COLO829 (cell line): ENCODE measurements at places on chromosomes 2 and 18.

DNA sequence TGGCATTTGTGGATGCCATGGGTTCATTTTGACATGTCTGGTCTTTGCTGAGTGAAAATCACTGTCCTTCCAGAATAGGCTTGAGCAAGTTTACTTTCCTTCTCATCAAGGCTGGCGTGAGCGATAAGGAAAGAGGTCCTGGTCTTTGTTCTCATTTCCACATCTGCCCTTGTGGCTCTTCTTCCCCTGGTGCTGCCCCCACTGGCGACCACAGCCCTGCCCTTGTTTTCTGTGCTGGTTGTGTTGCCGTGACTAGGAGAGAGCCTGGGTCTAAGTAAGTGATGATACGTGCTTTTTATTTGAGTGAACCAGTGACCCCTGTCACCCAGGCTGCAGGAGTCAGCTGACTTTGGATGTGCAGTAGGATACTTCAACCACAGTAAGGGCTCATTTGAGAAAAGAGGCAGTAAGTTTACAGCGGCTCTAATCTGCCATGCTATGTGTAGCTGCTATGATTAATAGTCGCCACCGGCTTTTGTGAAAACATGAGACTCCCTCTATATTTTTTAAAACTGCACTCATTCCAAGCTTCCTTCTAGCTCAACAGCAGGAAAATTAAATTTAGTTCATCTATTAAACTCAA is 441.7 kb downstream of the RNF144A start:
- no peak for DNase-seq

DNA sequence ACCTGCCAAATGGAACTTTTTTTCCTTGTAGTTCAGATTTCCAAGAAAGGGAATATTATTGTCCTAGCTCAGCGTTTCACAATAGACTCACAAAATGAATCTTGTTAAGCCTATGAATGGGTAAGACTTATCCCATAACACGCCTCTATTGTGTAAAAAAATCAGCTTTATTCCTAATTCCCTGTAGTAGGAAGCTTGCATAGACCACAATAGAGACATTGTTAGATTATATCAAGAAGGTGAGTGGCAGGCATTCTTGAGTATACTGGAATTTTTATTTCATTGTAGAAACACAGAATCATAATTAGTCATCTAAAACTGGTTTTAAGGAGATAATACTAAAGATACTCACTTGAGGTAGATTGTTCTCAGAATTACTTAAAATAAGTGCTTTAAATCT is 46.5 kb upstream of the SLC30A6 start:
- no peak for DNase-seq

GRCh38 chr18:55139836-55140235 is 180.6 kb upstream of the CCDC68 start:
- no peak for DNase-seq

DNA sequence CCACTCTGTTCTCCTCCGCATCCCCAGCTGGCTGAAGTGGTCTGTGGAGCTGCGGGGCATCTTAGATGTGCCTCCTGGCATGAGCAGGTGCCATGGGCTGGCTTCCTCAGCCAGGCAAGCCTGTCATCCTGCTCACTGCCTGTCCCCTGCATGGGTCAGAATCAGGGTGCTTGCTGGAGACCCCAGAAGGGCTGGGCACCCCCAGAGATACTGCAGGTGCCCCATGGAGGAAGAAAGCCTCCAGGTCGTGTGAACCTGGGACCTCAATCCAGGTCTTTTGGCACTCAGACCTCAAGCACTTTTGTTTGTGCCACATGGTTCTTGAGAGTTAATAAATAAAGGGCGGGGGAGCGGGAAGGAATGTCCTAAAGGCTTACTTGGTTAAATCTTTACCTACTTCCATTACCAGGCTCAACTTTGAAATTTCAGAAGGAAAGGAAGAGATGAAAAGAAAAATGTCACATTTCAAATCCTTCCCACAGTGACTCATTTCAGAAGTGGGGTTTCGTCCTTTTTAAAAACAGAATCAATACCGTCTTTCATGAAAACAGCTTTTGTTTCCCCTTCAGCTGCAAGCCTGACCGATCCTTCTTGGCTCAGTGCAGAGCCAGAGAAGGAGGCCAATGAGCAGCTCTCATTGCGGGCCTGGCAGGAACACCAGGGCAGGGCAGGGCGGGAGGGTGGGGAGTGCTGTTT is 69.9 kb downstream of the RHOB start:
- DNase-seq: peak; percentile 93

DNA sequence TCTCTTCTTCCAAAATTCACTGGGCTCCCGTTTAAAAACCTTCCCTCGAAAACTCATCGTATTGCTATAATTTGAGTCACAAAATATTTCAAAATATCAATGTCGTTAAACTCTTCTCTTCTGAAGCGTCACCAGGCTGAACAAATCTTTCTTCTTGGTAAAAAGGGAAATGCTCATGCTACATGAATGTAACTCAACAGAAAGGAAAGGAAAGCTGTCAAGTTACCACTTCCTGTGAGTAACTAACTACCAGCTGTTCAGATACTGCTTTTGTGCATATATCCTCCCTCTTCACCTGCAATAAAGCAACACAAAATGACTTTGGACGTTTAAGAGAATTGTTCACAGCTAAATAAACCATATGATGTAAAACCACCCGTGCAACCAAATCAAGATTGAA is 95.4 kb downstream of the DOCK10 start:
- DNase-seq: no peak

DNA sequence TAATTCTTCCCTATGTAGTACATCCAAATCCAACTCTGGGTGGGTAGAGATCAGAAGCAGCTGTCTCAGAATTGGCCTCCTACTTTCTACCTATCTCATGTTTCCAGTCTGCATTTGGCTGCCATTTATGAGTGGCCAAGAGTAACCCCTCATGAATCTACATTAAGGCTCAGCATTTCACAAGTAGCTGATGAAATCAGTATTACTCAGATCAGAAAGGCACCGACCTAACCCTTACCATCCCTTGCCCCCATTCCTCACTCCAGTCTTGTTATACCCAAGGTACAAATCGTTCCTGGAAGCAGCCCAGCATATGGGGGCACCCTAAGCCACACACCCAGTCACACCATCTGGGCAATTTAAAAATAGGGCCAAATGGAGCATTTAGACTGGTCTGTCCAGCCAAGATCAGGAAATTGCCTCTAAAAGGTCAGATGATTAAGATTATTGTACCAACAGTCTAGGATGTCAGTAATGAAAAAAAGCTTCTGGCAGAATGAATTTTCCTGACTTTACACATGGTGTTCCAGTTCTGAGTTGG is 37.1 kb downstream of the CD28 start:
- no peak for DNase-seq

DNA sequence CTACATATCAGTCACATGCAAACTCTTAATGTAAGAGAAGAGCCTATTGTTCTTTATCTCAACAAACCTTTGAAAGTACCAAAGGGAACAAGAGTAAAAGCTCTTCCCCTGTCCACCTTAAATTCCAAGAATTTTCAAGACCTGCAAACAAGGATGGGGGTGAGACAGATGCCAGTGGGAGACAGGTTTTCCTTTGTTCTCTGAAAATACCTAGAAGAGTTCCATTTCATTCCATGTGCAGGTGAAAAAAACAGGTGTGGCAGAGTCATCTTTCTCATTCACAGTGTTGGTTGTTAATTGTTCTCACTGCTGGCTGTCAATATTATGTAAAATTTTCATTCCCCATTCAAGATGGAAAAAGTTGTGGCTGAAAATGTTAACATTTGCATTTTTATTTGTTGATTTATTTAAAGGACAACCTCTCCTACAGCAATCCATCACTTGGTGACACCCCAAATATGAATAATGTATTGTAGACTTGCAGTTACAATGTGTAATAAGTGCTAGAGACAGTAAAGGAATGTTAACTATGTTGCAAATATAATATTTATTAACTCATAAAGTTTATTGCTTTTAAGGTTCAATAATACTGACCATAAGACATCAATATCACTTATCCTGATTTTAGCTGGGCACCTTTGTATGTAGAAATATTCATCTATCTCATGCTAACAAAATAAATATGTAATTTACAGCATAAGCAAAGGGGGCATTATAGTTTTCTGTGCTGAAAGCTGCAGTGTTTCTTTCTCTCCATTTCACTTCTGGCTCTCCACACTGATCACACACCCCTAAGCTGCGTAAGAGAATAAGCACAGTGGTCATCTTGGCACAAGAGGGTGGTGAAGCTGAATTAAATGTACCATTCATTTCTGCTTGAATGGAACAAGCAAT is 347.0 kb downstream of the KIAA1328 start:
- DNase-seq: no peak

GRCh38 chr18:63299837-63300745 is 19.5 kb downstream of the BCL2 start:
- DNase-seq: no peak

DNA sequence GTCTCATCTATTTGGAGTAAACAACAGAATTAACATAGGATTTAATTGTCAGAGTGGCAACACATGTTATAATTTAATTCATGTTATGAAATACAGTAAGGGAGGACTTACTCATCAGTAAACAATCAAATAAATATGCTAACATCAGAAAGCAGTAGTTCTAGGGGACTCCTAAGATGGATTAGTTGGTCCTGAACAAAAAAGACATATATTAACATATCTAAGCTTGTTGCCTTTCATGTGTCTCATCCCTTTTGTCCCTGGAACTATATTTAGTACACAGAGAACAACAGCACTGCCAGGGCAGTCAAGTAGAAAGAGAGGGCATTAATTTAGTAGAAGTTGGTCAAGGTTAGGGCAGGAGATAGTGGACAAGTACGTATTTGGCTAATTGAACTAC is 117.8 kb upstream of the FZD5 start:
- DNase-seq: no peak

- DNase-seq: no peak
Measured at GRCh38 chr2:239570971-239571520, 170.2 kb upstream of the HDAC4 start.

GRCh38 chr2:233165895-233166661 is 85.4 kb upstream of the ATG16L1 start:
- DNase-seq: peak; percentile 82

GRCh38 chr2:196481324-196481697 is 158.2 kb upstream of the CCDC150 start:
- peak; percentile 44 for DNase-seq

DNA sequence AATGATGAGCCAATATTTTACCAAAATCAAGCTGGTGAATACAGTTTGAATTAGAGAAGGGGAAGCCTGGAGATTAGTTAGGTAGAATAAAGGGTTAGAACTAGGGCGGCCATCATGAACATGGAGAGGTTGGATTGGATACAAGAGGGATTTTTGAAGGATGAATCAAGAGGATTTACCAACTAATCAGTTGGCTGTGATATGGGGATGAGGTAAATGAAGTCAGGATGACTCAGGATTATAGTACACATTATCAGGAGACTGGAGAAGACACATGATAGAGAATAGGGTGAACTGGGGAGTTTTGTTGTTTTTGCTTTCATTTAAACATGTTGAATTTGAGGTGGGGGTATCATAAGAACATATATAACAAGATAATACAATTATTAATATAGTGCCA is 73.8 kb upstream of the PROKR1 start:
- DNase-seq: no peak

GRCh38 chr2:177843188-177843587 is 229.4 kb downstream of the PDE11A start:
- no peak for DNase-seq

DNA sequence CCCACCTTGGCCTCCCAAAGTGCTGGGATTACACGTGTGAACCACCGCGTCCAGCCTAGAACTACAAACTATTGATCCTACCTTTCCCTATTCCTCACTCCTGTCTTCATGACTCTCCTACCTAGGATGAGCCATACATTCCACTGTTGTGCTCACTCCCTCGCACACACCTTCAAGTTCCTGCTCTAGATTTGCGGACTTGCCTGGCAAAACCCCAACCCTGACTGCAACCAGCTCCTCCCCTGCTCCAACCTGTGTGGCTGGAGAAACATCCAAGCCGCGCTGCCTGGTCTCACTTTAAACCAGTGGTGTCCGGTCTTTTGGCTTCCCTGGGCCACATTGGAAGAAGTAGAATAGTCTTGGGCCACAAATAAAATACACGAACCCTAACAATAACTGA is 5.0 kb upstream of the DNPEP start:
- no peak for DNase-seq

DNA sequence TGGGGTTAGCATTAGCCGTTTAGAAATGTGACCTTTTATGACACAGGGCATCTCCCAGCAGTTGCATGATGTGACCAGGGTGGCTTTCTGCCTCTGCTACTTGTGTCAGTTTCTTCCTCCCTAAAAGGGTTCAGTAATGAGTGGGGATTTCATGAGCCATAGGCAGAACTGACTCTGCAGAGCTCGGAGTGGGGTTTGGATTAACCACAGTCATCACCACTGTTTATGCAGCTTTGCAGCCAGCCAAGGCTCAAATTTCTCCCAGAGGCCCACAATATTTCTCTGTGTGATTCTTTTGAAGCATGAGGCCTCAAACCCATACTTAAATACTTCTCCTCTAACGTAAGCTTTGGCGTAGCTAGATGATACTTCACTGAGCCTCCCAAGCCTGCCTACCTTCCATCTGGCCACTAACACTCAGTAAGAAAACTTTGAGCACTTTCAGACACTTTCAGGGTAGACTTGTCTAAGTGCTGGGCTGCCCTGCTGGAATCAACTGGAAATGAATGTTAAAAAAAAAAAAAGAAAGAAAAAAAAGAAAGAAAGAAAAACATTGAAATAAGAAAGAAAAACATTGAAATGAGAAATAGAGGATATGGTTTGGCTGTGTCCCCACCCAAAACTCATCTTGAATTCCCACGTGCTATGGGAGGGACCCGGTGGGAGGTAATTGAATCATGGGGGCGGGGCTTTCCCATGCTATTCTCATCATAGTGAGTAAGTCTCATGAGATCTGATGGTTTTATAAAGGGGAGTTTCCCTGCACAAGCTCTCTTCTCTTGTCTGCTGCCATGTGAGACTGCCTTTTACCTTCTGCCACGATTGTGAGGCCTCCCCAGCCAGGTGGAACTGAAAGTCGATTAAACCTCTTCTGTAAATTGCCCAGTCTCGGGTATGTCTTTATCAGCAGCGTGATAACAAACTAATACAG is 11.5 kb upstream of the LAPTM4A start:
- no peak for DNase-seq

DNA sequence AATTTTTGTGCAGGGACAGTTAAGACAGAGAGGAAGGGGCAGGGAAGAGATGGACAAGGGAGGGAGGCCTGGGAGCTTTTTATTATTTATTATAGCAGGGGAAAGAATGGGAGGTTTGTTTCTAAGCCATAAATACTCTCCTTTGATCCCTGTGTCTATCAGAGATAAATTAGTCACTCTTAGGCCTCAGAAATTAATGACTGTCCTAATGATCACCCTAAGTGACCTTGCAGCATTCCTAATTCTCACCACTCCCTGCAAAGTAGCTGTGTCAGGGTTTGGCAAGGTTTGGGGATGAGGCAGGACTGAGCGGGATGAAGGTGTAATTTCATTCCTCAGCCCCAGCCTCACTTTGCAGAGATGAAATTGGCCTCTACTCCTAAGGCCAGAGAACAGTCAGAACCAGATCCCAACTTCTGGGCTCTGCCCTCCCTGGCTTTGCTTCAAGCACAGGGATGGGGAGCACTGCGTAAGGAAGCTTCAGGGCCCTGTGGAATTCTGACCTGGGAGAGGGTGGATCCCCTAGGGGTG is 95.0 kb downstream of the TMEM17 start:
- DNase-seq: peak; percentile 51
